ENCODE measurements at places on chromosomes 7 and 10.

DNA sequence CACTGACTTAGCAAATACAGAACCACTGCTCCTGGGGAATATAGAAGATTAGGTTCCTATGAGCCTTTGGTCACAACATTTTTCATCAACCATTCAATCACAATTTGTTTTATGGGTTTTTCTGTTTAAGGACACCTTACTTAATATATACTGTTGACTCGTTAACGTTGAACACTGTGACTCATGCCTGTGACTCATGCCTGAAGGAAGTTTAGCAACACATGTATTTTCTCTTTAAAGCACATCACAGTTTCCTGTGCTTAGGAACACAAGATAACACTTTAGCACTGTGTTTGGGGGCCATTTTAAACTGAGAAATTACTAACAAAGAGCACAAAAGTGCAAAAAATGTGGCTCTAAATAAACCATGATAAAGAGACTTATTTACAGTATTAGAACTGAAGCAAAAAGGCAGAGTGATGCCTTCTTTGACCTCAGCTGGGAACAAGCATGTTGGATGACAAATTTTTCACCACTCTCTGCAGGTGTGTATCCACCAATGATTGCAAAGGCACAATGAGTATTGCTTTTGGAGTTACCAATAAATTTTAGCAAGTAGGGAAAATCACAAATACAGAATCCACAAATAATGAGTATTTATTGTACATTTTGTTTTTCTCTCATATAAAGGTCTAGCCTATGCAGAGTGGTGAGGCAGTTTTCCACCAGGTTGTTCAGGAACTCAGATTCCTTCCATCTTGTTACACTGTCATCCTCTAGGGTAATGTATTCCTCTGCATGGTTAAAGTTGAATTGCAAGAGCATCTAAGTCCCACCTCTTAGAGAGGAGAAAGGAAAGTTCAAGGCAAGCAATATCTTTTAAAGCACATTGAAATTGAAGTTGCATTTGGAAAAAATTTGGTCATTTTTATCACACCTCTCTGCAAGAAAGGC lies 7.3 kb downstream of the FGFBP3 start:
- peak; percentile 97 for DNase-seq

DNA sequence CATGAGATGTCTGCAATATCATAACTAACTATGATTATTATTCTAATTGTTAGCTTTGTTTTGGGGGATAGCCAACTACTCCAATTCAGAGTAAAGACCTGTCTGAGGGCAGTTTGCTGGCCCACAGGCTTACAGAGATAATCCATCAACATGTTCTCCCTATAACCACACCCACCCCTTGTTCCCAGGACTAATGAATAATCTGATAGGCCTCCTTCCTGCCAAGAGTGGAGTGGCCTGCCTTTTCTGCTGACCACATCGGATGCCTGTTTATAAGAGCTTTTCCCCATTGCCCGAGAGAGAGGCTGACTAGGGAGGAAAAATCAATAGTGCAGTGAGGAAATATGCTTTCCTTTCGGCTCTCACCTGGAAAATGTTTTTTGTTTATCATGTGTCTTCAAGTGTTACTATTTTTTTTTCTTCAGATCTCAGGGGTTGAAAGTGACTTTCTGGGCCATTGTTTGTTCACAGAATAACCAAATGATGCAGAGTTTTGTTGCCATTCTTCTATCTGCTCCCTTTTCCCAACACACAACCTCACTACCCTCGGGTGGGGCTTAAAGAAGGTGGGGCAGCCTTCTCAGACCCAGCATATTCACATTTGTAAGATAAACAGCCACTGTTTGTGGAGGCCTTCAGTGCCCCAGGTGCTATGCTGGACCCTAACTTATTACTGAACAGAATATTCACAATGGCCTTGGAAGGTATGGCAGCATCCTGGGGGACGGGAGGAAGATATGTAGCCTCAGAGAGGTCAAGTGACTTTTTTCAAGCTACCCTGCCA lies 38.4 kb downstream of the PLPP4 start:
- DNase-seq, result peak; percentile 18

DNA sequence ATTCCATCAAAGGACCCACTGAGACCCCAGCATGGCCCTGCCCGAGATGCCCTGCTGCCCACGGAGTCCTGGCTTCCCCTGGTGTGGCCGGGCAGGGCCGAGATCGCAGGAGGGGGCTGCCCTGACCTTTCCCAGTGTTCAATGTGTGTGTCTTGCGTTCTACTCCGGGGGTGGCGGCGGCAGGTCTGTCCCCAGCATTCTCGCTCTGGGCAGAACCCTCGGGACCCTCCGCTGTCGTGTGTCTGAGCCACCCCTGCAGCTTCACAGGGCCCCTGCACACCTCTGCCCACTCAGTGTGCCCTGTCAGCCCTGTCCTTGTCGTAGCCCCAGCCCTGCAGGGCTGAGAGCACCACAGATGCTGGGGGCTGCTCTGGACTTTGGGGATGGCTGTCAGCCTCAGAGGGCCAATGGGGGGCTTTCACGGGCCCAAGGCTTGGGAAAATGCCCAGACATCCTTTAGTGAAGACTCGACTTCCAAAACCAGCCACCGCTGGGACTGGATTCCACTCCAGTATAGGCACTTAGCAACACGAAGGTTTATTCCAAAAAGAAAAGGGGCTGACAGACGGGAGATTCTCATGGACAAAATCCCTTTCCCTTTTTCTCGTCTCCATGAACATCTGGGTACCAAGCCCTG lies 30.0 kb upstream of the KNDC1 start:
- DNase-seq, result no peak

- no peak for DNase-seq
Observed at GRCh38 chr10:17212802-17213221, 11.3 kb upstream of the TRDMT1 start.

GRCh38 chr7:83672157-83672556 lies 23.2 kb upstream of the SEMA3E start:
- DNase-seq, result no peak

GRCh38 chr10:102007796-102008195 lies 48.2 kb downstream of the ARMH3 start:
- no peak for DNase-seq

DNA sequence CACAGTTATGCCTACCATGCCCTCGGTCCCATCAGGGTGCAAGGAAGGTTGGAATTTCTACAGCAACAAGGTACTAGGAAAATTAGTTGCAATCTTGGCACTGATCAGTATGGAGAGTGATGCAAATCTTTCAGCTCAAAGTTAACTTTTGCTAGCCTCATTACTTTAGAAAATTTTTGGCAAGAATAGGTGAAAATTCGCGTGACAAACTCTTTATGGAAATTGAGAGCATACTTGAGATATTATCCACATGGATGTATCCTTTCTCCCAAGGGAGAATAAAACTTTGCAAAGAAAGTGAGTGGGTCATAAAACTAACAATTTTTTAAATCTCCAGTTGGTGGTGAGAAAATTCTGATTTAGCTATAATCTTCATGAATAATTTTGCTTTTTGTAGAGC lies 71.1 kb upstream of the SLC39A12 start:
- no peak for DNase-seq

- no peak for DNase-seq
Observed at GRCh38 chr7:40482845-40483244, 348.0 kb downstream of the SUGCT start.

- peak; percentile 96 for DNase-seq
Observed at GRCh38 chr7:116511552-116512519, 12.3 kb downstream of the CAV2 start.

GRCh38 chr10:127052001-127052400 lies 144.4 kb downstream of the INSYN2A start:
- no peak for DNase-seq

DNA sequence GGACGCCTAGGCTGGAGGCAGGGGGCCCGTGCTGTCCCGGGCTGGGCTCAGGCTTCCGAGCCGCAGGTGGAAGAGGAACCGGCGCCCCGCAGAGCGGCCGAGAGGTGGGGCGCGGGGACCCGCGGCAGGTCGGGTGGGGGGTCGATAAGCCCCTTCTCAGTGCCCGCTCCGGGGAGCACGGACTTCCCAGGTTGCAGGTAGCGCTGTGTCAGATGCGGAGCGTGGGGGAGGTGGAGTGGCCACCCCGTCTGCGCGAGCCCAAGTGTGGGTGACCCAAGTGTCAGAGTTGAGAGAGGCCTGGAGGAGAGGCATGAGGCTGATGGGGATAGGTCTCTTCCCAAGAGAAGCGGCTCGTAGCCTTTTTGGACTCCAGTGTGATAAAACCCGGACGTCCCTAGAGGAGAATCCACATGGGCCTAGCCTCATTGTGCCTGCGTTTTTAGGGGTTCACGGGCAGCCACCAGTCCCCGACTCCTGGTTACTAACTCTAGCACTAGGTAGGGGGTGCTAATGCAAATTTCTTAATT lies 580 bp downstream of the EEPD1 start:
- DNase-seq, result no peak

GRCh38 chr10:28179006-28179742 lies 123.7 kb downstream of the MPP7 start:
- DNase-seq, result peak; percentile 71

GRCh38 chr7:105707381-105707780 lies 126.1 kb upstream of the EFCAB10 start:
- DNase-seq, result no peak

DNA sequence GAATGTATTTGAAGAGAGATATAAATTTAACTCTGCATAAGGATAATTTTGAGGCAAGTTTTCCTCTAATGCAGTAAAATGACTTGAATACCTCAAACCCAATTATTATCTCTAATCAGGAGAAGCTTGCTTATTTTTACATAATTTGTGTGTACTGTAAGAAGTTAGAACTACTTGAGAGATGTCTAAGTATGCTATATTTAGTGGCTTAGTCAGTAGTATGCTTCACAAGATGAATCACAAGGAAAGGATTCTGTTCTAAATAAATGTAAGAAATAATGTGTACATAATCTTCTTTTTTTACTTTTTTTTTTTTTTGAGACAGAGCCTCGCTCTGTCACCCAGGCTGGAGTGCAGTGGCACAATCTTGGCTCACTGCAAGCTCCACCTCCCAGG lies 13.7 kb downstream of the PHTF2 start:
- no peak for DNase-seq

DNA sequence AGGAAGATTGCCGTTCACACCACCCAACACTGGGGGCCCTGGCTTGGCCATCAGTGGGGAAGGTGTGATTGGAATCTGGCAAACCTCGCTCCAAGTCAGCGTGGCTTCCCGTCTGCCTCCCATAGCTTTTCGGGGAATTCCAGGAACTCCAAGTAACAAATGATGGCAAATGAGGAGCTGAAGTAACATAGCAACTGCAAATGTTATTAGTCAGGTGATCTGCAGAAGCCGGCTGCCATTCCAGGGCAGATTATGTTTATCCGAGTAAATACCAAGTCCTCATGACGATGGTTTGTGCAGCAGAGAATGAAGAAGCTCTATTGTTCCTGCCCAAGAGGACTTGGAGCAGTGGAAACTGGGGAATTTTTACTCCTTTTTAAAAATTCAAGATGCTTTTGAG lies 270.5 kb upstream of the PODXL start:
- no peak for DNase-seq

DNA sequence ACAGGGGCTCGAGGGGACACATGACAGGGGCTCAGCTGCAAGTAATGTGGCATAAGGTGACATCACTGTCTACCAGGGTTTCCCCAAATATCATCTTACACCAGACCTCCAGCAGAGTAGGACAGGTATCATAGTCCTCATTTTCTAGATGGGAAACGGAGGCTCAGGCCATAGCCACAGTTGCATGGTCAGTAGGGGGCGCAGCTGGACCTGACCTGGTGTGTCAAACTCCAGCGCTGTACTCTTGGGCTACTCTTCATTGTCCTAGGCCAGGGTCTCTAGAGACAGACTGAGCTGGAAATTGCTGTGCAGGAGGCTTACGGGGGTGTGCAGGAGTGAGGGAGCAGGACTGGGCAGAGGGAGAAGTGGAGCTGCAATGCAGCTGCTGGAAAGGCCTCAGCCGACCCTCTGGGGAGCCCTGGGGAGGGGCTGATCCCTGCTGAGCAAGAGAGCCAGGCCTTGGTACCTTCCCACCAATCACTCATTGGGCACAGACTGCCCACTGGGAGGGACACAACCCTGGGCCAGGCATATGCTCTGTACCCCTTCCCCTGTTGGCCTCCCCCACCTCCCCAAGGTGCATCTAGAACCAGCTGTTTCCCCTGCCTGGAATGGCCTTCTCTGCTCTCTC lies 89.9 kb downstream of the CDH23 start:
- peak; percentile 15 for DNase-seq

- no peak for DNase-seq
Observed at GRCh38 chr10:121613456-121613855, 15.2 kb upstream of the FGFR2 start.

- DNase-seq, result peak; percentile 83
Observed at GRCh38 chr10:17003151-17003550, 126.5 kb downstream of the CUBN start.

DNA sequence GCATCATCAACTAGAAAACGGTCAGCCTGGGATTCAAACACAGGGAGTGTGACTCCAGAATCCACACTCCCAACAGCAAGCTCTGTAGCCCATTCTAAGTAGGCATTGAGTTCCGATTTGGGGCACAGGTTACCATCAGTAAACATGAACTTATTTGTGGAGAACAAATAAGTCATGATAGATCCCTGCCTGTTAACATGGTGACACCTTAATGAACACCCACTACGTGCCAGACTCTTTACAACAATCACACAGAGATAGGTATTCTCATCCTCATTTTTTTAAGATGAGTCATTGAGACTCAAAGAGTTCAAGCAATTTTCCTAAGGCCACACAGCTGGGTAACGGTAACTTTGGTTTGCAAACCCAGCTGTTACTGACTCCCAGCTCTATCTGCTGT lies 91.5 kb downstream of the LYZL2 start:
- DNase-seq, result no peak

DNA sequence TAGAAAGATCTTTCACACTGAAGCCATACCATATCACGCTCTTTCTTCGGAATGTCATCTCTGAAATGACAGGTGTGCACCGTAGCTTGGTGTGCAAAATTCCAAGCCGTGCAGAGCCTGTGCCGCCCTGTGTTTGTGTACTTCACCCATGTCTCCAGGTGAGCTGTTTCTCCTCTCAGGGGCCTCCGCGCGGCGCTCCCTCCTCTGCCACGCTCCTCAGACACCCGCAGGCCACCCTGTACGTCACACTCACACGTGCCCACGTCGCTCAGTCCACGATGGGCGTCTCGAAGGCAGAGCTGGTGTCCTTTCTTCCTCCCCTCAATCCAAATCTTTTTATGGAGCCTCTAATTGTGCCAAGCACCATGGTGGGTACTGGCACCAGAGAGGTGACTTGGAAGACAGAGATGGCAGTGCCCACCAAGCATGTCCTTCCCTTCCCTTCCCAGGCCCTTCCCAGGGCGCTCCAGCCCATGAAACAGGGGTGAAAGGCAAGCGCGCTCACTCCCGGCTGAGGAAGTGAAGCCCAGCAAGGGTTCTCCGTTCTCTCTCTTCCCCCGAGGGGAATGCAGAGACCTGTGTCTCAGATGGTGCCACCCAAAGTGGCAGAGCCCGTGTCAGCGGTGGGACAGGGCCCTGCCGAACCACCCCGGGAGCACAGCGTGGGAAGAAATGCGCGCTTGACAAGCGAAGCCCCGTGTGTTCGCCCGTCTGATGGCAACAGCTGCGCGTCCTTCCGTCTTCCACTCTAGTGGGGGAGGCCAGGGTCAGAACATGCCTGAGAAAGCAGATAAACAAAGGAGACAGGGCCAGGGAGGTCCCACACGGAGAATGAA lies 292.5 kb upstream of the SHH start:
- no peak for DNase-seq

All from endothelial cell of umbilical vein (primary cell).